ENCODE measurements at places on chromosomes 4 and X. TPM values are rescaled to one million over a fixed set of nuclear protein-coding genes. Genes with fewer than 3 reads are reported as not detected.

ALAS2 gene
- 30.6 TPM for total RNA-seq

MND1 gene
- total RNA-seq, result not detected

UGT8 gene
- total RNA-seq, result under 0.01 TPM

DNA sequence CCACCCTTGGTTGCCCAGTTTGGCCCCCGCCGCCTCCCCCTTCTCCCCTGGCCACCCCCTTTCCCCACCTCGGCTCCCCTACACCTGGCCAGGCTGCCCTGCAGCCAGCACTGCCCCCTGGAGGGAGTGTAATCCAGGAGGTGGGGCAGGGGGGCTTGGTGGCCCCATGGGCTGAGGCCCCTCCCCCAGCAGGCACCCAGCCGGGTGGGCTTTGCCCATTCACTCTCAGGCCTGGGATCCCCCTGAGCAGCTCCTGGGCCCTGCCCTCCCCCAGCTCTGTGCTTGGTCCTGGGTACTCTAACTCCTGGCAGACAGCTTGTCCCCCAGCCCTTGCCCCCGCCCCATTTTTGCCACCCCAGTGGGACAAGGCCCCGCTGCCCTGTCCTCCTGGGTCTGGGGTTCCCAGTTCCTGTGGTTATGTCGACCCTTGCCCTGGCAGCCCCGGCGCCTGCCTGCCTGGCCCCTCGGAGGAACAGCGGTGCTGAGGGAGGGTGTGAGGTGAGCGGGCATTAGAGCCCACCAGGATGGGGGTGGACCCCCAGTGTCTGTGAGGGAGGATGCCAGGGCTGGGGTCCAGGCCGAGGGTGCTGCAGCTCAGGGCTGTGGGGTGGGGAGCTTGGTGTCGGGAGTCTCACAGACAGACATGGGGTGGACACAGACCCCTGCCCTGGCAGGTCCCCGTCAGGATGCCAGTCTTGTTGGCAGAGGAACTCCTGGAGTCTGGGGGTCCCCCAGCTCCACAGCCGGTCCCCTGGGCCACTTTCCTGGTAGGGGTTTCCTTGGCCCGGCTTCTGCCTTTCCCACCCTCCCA is 10.2 kb downstream of the NAT8L start:
- no peaks in the 10 kb centered on the region for H3K4me1 ChIP-seq
- no peak overlapping the region for H3K27ac ChIP-seq
- H3K27me3 ChIP-seq, result no peaks in the 10 kb centered on the region
- H3K4me3 ChIP-seq, result no peak overlapping the region
- H3K36me3 ChIP-seq, result no peaks in the 10 kb centered on the region

DNA sequence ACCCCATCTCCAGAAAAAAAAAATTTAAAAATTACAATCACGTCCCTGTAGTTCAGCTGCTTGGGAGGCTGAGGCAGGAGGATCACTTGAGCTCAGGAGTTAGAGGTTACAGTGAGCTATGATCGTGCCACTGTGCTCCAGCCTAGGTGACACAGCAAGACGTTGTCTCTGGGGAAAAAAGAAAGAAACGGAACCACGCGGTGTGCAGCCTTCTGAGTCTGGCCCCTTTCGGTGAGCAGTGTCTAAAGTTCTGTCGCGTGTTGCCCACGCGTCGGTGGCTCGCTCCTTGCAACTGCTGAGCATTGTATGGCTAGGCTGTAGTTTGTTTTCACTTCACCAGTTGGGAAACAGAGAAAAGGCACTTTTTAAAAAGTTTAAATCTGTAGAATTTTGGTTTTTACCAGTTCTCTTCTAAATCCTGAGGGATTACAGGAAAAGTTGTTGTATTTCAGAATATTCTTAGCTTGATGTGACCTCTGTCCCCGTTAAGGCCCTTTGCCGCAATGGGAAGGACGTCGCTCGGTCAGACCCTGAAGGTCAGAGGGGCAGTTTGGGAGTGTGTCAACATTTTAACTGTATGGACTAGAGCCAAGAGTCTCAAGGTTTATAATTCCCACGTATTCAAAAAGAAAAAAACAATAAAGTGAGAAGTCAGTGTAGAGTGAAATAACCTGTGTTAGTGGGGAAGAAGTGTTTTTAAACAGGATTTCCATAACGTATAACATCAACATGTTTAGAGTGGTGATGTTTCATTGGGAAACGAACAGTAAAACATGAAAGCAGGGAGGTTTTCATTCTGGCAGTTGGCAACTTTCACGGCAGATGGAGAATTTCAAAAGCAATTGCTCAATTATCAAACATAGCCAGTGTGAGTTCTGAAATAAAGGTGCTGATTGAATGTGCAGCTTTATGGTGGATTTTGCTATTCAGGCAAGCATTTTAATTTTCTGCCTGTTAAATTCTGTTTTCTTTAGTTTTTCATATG is 45.8 kb upstream of the MSANTD1 start:
- H3K27ac ChIP-seq, result peak overlapping the region; percentile 75
- H3K36me3 ChIP-seq, result peaks cover 60% of the 10 kb centered on the region
- DNase-seq, result no peak
- no peak overlapping the region for H3K4me3 ChIP-seq

GRCh38 chrX:102043380-102043779 is 82.1 kb upstream of the TCEAL2 start:
- no peaks in the 10 kb centered on the region for H3K36me3 ChIP-seq
- no peak overlapping the region for H3K4me3 ChIP-seq
- DNase-seq, result no peak
- H3K27ac ChIP-seq, result no peak overlapping the region

DNA sequence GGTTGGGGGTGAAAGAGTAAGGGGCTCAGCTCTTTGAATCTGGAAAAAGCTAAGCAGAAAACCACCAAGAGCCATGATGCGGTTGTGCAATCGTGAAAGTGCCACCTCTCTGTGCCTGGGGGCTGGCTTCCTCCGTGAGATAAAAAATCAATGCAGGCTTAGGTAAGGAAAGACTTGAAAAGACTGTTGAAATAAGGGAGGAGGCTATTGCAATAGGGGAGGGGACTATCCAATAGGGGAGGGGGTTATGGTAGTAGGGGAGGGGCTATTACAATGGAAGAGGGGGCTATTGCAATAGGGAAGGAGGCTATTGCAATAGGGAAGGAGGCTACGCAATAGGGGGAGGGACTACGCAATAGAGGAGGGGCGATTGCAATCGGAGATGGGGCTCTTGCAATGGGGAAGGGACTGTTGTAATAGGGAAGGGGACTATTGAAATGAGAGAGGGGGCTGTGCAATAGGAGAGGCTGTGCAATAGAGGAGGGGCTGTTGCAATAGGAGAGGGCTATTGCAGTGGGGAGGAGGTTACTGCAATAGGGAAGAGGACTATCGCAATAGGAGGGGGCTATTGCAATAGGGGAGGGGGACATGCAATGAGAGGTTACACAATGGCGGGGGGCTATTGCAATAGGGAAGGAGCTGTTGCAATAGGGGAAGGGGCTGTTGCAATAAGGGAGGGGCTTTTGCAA is 162.3 kb upstream of the PSAPL1 start:
- H3K27me3 ChIP-seq, result no peaks in the 10 kb centered on the region
- H3K27ac ChIP-seq, result no peak overlapping the region
- H3K4me1 ChIP-seq, result no peaks in the 10 kb centered on the region
- H3K4me3 ChIP-seq, result no peak overlapping the region

DNA sequence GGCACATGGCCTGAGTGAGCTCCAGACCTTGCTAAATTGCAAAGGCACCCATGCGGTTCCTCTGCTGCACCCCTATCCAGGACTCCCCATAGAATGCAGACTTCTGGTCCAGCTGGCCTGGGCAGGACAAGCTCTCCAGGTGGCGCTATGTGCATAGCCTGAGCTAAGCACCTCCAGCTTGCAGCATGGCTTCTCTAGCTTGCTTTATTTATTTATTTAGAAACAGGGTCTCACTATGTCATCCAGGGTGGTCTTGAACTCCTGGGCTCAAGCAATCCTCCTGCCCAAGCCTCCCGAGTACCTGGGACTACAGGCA is 5.5 kb upstream of the WFS1 start:
- DNase-seq, result no peak
- no peaks in the 10 kb centered on the region for H3K36me3 ChIP-seq
- peaks cover 5% of the 10 kb centered on the region for H3K4me1 ChIP-seq

GRCh38 chrX:153726286-153727122 is 1.8 kb downstream of the ABCD1 start:
- no peaks in the 10 kb centered on the region for H3K27me3 ChIP-seq
- no peaks in the 10 kb centered on the region for H3K36me3 ChIP-seq
- DNase-seq, result peak; percentile 92
- peak overlapping the region; percentile 90 for H3K27ac ChIP-seq
- H3K4me3 ChIP-seq, result peak overlapping the region; percentile 38
